ENCODE measurements at places on chromosomes 2 and 18. TPM values are rescaled to one million over a fixed set of nuclear protein-coding genes. Genes with fewer than 3 reads are reported as not detected.

Gene TMEM37
- total RNA-seq, result 1.5 TPM

Gene NLRC4
- total RNA-seq, result 0.08 TPM

Gene OTX1
- total RNA-seq, result 1.8 TPM

Gene PKDCC
- 20.6 TPM for total RNA-seq

Gene ASB18
- 0.03 TPM for total RNA-seq

Gene POTEC
- not detected for total RNA-seq

Gene CD8A
- 0.34 TPM for total RNA-seq

Gene RAX
- not detected for total RNA-seq

Gene ATP6V1B1
- total RNA-seq, result 2.5 TPM

Gene CD8B
- not detected for total RNA-seq

Gene CERKL
- 0.13 TPM for total RNA-seq

Gene KCNG3
- total RNA-seq, result 1.0 TPM

Gene CCDC74B
- 6.1 TPM for total RNA-seq

Gene HES6
- total RNA-seq, result 13.8 TPM

Gene RNU2-63P
- not detected for total RNA-seq

Gene ATP6V1C2
- total RNA-seq, result 0.28 TPM

Gene DES
- total RNA-seq, result 0.29 TPM

Gene UGT1A5
- not detected for total RNA-seq

Gene TFPI
- total RNA-seq, result 51.8 TPM

Gene CYRIA
- total RNA-seq, result 0.27 TPM

Gene RTP5
- not detected for total RNA-seq

Gene TMEFF2
- 0.34 TPM for total RNA-seq

Gene NEU2
- total RNA-seq, result not detected

Gene KCNIP3
- 1.5 TPM for total RNA-seq

Gene ZBTB7C
- total RNA-seq, result 0.33 TPM

Gene CCDC148
- 1.1 TPM for total RNA-seq

Gene ADD2
- 24.0 TPM for total RNA-seq

Gene SERPINB8
- total RNA-seq, result 7.8 TPM

Gene SKOR2
- not detected for total RNA-seq

Gene COL4A4
- 2.4 TPM for total RNA-seq

Gene FBLN7
- 0.37 TPM for total RNA-seq

Gene CFAP221
- total RNA-seq, result not detected
